ENCODE measurements at places on chromosomes 11 and 22.

DNA sequence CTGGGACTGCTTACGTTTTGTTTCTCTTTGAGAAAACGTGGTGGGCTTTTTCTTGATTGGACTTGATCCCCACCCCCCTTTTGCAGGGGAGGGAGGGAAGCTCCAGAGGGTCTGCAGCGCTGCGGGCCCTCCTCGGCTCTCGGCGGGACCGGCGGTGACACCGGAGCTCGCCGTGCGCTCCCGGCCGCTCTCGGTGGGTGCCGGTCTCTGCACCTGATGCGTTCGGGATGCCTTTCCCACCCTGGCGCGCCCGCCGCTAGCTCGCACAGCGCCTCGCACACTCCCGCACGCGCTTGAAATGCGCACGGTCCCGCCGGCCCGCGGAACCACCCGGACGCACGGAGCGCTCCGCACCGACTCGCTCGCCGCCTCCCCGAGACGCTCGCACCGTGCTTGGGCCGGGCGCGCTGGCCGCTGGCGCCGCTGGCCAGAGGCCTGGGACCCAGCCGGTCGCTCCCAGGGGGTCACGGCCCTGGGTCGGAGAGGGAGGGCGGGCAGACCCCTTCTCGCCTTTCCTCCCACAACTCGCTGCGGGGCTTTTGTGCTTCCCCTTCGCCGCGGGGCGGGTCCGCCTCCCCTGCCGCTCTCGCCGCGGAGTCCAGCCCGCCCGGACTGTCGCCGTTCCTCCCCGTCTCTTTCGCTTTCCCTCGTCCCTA is 1.0 kb downstream of the ZBTB16 start:
- DNase-seq, result no peak

DNA sequence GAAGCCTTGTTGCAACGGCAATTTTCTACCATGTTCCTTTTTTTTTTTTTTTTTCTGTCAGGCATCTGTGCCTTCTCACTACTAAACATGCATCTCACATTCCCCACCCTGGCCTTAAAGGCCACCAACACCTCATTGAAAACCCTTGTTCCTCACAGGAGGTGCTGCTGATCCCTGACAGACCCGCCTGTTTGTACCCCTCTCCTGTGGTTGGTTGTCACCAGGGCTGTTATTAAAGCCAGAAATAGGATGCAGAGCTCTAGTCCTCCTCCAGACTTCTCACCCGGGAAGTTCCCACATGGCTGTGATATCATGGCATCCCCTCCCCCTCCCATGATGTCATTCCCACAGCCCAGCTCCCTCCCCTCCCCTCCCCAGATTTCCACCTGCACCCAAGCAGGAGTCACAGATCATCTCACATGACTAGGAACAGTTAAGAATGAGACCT is 302.8 kb upstream of the NCAM1 start:
- no peak for DNase-seq

- no peak for DNase-seq
Measured at GRCh38 chr11:61171907-61172306, 10.7 kb upstream of the VPS37C start.

- DNase-seq, result no peak
Measured at GRCh38 chr11:101975734-101976133, 59.4 kb upstream of the ANGPTL5 start.

GRCh38 chr11:61041755-61042518 is 60.4 kb upstream of the CD5 start:
- no peak for DNase-seq

DNA sequence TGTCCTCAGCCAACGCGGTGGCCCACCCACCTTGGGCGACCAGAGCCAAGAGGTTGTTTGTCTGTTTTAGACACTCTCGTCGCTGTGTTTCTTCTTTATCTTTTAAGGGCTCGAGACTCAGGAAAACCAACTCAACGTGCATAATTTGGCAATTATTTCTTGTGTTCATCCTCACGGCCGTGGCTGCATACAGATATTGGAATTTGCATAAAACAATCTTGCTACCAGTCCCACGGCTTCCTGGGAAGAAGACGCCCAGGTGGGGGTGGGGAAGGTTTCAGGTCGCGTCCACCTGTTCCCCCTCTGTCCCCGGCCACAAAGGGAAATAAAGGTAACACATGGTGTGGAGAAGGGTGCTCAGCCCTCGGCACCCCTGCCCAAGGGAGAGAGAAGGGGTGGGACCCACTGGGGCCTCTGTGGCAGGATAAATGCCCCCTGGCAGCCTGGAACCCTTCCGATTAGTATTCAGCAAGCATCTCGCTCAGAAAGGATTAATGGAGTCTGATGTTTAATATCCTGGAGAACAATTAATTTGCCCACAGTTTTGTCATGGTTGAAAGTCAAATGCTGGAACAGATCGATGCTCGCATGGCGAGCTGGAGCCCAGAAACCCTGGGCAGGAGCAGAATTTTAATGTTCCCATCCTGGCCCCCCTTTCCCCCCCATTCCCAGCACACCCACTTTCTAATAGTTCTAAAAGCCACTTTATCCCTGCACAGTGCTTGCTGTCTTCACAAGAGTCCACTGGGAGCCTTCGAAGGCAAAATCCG is 359.7 kb downstream of the MN1 start:
- no peak for DNase-seq

- DNase-seq, result no peak
Measured at GRCh38 chr11:129935723-129936122, 40.3 kb upstream of the NFRKB start.

GRCh38 chr11:108788565-108789199 is 123.8 kb downstream of the DDX10 start:
- peak; percentile 34 for DNase-seq

- no peak for DNase-seq
Measured at GRCh38 chr11:74347381-74347780, 35.9 kb upstream of the P4HA3 start.

GRCh38 chr22:44479662-44480061 is 18.4 kb downstream of the RTL6 start:
- DNase-seq, result no peak

GRCh38 chr22:42959576-42960509 is 55.1 kb downstream of the PACSIN2 start:
- DNase-seq, result peak; percentile 92

DNA sequence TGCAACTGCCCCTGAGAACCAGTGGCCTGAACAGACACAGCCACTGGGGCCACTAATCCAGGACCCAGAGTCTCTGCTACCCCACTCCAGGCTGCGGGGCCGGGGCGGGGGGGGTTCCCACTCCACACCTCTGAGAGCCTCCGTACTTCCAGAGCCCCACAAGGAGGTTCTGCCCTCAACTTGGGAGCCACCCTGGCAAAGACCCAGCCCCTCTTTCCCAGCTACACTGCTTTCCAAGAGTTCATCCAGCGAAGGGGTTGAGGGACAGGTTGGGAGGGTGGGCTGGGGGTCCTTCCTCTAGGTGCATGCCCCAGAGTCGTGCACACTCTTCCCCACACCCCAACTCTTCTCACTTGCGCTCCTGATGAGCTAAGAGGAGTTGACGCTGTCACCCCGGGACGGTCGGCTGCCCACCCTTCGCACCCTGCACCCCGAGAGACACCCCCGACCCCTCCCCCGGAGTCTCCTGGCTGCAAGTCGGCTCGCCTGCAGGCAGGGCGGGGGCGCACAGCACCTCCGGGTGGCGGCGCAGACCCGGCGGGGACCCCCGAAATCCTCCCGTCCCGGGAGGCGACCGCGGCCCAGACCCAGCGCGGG is 531 bp downstream of the RAB3IL1 start:
- no peak for DNase-seq

DNA sequence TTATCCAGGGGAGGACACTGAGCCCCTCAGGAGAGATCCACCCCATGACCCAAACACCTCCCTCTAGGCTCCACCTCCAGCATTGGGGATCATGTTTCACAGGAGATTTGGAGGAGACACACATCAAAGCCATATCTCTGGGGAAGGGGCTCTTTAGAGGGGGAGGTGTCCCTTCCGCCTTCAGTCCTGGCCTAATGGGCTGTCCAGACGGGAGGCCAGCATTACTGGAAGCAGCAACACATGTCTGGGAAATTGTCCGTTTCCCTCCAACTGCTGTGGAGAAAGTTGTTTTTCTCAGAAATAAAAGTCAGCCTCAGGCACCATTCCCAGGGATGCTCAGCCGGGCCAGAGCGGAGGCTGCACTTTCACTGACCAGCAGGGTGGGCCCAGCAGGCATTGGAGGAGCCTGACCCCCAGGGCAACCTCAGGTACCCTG is 9.5 kb downstream of the CACNA1I start:
- no peak for DNase-seq

- no peak for DNase-seq
Measured at GRCh38 chr11:13287681-13288080, 10.1 kb downstream of the BMAL1 start.

All from glomerular endothelial cell (primary cell).